ENCODE measurements at places on chromosomes 2 and 18. TPM values are rescaled to one million over a fixed set of nuclear protein-coding genes. Genes with fewer than 3 reads are reported as not detected.

GRCh38 chr2:45739796-45740485, 88.5 kb downstream of the PRKCE start:
- no peak for DNase-seq

GRCh38 chr2:95031726-95032116, 6.2 kb downstream of the MAL start:
- peak; percentile 91 for DNase-seq

- peak; percentile 52 for DNase-seq
Measured at GRCh38 chr2:232937278-232937906, 67.3 kb downstream of the SNORC start.

The LHCGR gene
- total RNA-seq = not detected

The REG1B gene
- total RNA-seq = not detected

DNA sequence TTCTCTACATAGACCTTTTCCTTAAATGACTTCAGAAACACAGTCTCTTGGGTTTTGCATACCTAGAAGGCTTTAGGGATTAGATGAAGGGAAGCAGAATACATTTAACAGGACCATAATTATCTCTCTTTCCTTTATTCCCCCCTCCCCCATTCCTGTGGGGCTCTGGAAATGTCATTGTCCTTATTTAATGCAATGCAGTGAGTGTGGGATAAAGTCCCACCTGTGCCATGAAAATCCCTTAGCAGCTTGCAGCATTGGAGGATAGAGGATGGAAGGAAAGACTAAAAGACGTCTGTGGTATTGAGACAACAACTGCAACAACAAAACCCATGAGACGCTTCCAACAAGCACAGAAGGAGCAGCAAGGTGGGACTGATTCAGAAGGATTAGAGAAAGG, 117.8 kb upstream of the DCC start:
- no peak for DNase-seq

- no peak for DNase-seq
Measured at GRCh38 chr2:30222031-30222430, 9.3 kb upstream of the LBH start.

The COL5A2 gene
- total RNA-seq = 0.55 TPM

The COL4A3 gene
- total RNA-seq = 2.2 TPM

GRCh38 chr2:101883860-101884259, 107.9 kb upstream of the IL1R2 start:
- peak; percentile 41 for DNase-seq

DNA sequence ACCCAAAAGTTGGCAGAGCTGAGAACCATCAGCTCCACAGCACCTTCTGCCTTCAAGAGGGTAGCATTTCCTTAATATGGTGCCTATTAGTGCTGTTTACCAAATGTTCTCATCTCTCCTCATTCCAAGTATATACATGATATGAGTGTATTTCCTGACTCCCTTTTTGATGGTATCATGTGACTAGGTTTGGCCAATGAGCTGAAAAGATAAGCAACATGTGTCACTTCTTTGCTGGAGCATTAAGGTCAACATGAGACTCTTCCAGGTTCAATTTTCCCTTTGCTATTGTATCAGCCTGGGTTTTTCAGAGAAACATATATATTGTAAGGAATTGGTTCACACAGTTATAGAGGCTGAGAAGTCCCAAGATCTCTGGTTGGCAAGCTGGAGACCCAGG, 310.9 kb downstream of the HRH4 start:
- no peak for DNase-seq

The KANSL1L gene
- total RNA-seq = 8.6 TPM

GRCh38 chr2:219852626-219853025, 225.2 kb downstream of the SLC4A3 start:
- DNase-seq = no peak

The CCDC85A gene
- total RNA-seq = not detected

DNA sequence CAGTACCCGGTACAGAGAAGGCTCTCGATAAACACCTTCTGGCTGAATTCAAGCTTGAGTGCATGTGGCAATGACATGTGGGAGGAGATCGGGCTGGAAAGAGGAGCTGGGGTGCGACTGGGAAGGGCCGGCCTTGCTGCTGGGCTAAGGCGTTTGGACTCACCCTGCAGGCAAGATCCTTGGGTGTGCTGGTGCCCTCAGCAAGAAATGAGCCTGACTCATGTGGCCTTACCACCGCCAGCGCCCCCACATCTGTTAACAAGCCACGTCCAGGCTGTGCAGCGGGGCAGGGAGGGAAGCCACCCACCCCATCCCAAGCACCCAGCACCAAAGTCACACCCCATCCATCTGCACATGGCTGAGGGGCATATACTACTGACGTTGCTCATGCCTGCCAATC, 1.3 kb downstream of the HS1BP3 start:
- no peak for DNase-seq

- no peak for DNase-seq
Measured at GRCh38 chr2:102337481-102338386, 17.9 kb upstream of the IL18R1 start.

The RESP18 gene
- not detected for total RNA-seq

The FEV gene
- not detected for total RNA-seq

DNA sequence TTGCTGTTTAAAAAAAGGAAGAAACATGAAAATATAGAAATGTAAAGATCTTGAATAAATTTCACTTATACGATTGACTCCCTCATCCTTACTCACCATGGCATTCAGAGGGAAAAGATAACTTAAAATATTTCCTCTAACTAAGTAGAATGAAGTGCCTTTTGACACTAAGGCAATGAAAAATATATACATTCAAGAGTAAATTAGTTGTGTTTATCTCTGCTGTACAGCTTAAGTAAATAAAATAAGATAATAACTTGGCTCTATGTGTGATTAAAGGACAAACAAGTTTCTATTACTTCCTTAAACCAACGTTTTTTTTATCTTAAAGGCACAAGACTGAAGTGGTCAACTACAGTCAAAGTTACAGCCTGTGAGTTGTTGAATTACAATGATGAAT, 142.3 kb upstream of the LRRTM4 start:
- no peak for DNase-seq

GRCh38 chr18:77081390-77081778, 51.2 kb downstream of the MBP start:
- no peak for DNase-seq

GRCh38 chr18:63956755-63957154, 7.7 kb downstream of the HMSD start:
- no peak for DNase-seq

GRCh38 chr2:134277223-134277622, 23.4 kb downstream of the MGAT5 start:
- no peak for DNase-seq

The MBOAT2 gene
- 45.3 TPM for total RNA-seq

DNA sequence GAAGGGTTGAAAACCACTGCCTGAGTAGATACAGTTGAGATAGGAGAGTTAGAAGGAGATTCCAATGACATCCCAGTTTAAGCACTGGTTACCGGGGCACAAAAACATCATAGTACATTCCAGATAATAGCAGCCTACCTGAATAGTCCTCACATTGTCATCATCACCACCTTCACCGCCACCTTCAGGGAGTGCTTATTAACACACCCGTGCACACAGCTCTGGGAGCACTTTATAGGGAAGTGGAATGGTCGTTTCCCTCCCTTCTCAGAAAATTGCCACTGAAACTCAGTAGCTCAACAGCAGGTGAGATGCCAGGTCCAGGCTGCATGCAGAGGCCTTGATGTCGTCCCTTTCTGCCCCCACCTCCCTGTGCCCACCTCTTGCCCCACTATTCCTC, 8.2 kb downstream of the SERPINB7 start:
- no peak for DNase-seq

GRCh38 chr2:98296440-98296839, 49.8 kb upstream of the CNGA3 start:
- no peak for DNase-seq

The DOK6 gene
- not detected for total RNA-seq

The CACNB4 gene
- 0.98 TPM for total RNA-seq

- no peak for DNase-seq
Measured at GRCh38 chr2:42931818-42932195, 139.4 kb upstream of the HAAO start.

- DNase-seq = no peak
Measured at GRCh38 chr2:40448476-40449079, 3.3 kb downstream of the SLC8A1 start.

DNA sequence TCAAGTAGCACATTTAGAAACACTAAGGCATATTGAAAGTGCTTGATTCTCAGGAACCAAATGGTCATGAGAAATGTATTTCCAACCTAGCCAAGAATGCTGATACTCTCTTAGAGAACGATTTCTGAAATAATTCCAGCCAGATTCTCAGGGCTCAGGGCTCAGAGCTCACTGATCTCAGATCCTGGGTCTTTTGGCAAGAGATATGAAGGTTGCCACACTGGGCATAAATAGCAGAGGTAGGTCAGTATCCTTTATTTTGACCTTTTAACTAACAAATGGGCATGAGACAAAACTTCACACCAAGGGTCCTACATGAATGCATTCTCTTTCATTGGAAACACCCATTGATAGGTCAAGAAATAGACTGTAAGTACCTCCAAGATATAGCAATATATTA, 364.1 kb downstream of the ALK start:
- DNase-seq = no peak

DNA sequence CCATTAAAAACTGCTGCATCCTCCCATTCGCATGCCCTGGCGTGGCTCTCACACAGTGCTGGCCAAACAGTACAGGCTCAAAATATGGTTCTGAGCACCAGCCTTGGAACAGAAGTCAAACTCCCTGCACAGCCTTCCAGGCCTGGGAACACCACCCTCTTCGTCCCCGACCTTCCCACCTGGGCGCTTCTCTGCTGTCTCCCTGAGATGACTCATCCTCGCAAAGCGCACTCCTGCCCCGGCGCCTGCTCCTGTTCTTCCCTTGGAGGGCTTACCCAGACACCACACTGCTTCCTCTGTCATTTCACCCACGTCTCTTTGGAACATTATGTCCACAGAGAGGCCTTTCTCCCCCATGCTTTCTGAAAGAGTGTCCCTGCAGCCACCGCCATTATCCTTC, 172.7 kb downstream of the L3MBTL4 start:
- DNase-seq = no peak

The CELF4 gene
- 1.9 TPM for total RNA-seq

Measured in PC-9 (cell line).